Activated T-helper 1 cell treated with anti-CD3 and anti-CD28 coated beads, Interleukin-2, amount 50 U/mL, for 16 hours (primary cell): ENCODE measurements at places on chromosomes 2 and 18.

DNA sequence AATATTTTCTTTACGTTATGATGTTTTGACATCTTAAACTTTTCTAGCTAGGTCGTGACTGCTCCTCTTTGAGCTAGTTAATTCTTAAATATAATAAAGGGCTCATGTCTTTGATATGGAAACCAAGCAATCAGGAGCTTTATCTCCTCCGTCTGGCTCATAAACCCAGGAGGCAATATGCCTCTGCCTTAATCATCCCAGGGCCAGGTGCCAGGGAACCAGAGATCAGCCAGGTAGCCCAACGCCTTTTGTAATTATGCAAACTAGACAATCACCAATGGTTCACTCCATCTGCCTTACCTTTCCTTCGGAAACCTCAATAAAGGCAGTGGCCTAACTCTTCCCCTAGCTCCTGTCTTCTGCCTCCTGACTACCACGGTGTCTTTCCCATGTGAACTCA is 213.7 kb downstream of the KCNJ3 start:
- no peak for DNase-seq

DNA sequence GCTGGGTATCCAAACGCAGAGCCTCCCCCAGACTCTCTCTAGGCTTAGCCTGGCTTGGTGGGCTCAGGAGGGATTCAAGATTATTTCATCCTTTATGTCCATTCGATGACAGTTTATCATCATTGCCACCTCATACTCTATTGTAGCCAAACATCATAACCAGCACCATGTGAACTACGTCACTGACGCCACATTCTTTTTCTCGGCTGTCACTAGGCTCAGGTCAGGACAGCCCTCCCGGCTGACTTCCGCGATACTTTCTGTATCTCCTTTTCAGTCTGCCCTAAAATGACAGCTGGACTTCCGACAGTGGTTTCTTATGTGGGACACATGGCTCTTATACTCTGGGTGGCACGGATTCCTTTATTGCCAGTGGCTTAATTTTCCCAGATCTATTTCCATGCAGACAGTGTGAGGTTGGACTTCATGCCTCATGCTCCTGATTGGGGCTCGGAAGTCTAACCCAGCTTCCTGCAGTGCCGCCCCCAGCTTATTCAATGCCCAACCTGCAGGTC is 39.8 kb upstream of the SMIM21 start:
- DNase-seq = no peak

DNA sequence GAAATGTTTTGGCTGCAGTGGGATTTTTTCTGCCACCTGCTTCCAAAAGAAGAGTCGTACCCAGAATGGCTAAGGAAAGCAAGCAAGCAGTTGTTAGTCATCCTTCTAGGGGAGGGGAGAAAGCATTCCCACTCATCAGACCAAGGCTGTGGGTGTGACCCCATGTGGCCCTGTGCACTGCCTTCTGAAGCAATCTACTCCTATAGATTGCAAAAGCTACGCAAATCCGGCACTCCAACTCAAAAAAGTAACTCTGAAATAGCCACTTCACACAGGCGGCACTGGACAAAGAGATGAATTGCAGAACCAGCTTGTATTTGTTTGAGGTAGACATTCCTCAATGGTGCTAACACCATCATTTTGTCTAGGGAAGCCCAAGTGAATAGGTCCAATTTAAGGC is 44.3 kb downstream of the ST3GAL5 start:
- no peak for DNase-seq

- DNase-seq = no peak
Measured at GRCh38 chr2:4291430-4291829, 588.1 kb downstream of the DCDC2C start.

DNA sequence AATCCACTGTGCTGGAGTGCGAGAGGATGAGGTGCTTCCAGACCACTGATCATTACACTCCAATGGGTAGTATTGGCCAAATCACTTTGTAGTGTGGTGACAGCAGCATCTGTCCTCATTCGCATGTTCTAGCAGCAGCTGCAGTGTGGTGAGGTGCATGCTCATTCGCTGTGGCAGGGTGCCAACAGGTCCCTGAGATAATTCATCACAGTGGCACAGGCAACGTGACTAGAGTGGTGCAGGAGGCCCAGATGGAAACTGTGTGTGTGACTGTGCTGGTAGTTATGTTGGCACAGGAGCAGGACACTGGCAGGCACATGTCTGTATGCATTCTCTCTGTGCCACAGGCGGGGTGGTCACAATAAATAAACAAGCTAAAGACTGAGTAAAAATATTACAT is 329.5 kb upstream of the SYT4 start:
- no peak for DNase-seq

DNA sequence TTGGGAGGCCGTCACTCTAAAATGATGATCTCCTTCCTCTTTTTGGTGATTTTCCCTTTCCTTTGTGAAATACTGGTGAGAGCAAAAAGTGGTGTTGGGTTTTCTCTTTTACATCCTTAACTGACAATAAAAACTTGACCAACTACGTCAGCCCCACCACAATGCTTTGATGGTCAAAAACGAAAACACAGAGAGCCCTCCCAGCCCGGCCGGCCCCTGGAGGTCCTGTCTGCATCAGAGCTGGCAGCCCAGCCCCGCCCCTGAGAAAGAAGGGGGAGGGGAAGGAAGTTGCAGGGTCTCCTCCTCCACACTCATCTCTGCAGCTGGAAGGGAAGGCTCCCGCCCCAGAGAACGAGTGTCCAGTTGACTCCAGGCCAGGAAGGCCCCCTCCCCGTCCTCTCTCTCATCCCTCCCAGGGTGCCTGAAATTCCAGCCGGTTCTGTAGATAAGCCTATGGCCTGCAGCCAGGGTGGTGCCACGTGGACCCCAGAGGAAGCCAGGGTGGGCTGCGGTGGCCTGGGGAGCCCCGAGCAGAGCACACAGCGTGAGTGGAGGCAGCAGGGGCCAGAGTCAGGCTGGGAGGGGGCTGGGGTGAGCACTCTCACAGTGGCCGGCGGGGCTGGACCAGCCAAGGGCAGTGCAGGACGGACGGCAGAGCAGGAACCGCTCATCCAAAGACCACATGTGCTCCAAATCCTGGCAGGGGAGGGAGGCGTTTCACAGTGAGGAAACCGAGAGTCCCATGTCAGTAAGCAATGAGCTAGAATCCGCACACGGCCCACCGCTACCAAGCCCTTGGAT is 19.8 kb downstream of the BIN1 start:
- no peak for DNase-seq

DNA sequence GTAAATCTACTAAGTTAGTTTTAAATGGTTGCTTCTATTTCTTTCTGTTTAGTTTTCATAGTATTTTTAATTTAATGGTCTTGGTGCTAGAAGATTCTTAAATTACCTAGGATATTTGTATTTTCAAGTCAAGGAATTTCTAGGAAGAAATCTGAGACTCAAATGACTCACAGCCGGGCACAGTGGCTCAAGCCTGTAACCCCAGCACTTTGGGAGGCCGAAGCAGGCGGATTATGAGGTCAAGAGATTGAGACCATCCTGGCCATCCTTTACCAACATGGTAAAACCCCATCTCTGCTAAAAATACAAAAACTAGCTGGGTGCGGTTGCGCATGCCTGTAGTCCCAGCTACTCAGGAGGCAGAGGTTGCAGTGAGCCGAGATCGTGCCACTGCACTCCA is 95.5 kb downstream of the C2orf74 start:
- no peak for DNase-seq

DNA sequence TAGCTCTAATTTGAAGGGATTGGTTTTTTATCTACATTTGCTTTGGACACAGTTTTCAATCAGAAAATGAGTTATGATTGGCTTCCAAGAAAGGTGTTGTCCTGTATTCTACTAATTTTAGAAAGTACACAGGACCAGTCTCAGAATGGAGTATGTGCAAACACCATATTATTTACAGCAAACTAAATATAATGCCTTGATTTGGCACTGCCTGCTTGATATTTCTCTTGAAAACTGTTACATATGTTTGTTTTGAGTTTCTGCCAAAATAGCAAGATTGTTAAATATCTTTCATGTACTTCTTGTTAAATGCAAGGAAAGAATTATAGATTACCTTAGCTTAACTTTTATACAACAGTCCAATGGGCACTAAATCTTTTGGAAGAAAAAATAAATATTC is 694.9 kb downstream of the KCNJ3 start:
- no peak for DNase-seq

DNA sequence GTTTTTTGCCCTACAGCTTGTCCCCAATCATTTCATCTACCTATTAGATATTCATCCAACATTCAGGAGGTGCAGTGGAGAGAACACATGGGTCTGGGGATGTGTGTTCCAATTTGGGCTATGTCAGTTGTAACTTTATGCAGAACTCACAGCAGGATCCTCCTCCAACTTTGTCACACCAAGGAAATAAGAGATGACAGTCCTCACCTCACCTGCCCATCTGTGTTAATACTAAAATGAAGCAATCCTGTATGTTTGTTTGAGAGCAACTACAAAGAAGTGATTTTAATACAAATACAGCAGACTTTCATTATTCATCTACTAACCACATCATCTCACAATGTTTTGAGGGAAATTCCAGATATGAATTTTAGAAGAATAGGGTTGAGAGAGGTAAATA is 126.7 kb downstream of the ARHGAP15 start:
- no peak for DNase-seq

GRCh38 chr2:165469417-165469816 is at the start of gene CSRNP3:
Gene CSRNP3 (plus strand): TSS chr2:165469698. CDS start chr2:165595066, 125,368 bp downstream.
- DNase-seq = no peak

DNA sequence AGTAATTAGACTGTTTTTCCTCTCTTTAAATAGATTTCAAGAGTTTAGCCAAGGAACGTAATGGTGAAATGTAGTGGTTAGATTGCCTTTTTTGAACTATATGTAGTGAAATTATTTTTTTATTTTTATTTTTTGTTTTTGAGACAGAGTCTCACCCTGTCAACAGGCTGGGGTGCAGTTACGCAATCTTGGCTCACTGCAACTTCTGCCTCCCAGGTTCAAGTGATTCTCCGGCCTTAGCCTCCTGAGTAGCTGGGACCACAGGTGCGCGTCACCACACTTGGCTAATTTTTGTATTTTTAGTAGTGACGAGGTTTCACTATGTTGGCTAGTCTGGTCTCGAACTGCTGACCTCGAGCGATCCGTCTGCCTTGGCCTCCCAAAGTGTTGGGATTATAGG is 60.8 kb downstream of the BIRC6 start:
- no peak for DNase-seq

- no peak for DNase-seq
Measured at GRCh38 chr2:230680463-230681170, 32.0 kb upstream of the CAB39 start.

DNA sequence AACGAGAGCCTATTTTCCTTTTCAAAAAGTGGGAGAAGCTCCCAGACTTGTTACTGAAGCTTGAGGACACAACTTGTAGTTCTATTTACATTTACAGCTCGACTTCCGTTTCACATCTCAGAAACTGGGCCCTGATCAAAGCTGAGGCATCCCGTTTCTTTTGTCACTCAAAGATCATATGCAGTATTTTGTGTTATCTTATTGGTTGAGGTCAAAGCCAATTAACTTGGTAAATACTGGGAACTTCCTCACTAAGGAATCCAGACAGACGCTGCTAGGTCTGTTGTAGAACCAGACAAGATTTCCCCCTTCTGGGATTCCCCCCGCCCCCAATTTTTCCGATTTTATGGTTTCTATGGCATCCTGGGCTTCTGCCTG is 50.3 kb downstream of the TSN start:
- no peak for DNase-seq

GRCh38 chr2:164046040-164046439 is 310.2 kb upstream of the FIGN start:
- no peak for DNase-seq
